ENCODE measurements at places on chromosomes 5 and 9.

- DNase-seq = no peak
Observed at GRCh38 chr5:96509721-96510350, 76.8 kb upstream of the PCSK1 start.

- DNase-seq = no peak
Observed at GRCh38 chr9:75927356-75927755, 36.9 kb downstream of the PCSK5 start.

DNA sequence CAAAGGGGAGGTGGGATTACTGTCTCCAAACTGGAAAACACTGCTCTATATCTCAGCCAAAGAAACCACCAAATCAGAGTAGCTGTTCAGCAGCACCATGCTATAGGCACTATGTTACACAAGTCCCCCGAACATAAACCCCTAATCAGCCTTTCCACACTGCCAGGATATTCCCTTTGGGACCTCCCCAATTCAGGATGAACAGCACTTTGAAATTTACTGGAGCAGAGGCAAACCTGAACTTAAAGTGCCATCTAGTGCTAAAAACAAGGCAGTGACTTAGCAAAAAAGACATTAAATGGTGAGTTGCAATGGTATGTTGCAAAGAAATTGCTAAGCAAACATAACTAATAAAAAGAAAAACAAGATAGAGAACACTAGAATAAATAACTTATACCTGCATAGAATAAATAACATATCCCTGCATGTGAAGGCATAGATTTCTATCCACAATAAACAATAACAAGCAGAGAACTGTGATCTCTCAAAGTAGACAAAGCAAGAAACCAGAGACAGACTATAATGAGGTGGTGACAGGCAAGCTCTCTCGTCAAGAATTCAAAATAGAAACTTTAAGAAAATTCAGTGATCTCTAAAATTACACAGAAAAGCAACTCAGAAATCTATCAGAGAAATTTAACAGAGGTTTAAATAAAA is 584.4 kb upstream of the ACO1 start:
- DNase-seq = no peak

GRCh38 chr5:180960209-180960608 is 28.4 kb upstream of the BTNL3 start:
- no peak for DNase-seq

DNA sequence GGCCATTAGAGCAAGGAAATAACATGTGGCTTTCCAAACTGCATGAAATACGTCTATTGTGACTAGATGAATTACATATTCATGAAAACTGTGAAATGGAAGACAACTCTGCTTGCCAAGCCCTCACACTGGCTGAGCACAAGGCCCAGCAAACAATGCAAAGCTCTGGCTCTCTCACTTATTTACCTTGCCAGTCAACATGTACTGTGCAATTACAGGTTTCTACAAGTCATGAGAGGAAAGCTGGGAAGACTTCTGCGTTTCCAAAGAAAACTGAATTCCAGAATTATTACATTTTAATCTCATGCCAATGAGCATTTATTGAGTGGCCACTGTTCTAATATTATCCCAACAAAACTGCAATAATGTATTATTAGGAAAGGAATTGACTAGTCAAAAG is 12.1 kb upstream of the C5orf63 start:
- DNase-seq = no peak

Measured in D721Med (cell line).